ENCODE measurements at places on chromosomes 7 and 10.

DNA sequence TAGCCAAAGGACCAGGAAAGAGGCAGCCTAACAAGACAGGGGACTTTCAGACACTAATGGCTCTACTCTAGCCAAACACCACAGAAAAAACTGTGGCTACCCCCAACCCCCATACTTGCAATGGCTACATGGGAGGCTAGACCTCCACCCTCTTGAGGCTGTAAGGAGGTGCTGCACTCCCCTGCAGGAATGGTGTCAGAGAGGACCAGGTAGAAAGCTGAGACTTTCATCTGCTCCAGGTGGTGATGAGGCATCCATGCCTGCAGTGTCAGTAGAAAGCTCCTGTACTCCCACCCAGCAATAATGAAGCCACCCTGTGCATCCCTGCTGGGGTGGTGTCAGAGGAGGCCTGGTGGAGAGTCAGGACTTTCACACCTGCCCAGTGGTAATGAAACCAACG, 18.9 kb upstream of the SORCS3 start:
- no peak overlapping the region for H3K4me3 ChIP-seq
- H3K27ac ChIP-seq: no peak overlapping the region
- H3K27me3 ChIP-seq: peaks cover 18% of the 10 kb centered on the region
- no peaks in the 10 kb centered on the region for H3K4me1 ChIP-seq
- no peak for DNase-seq

DNA sequence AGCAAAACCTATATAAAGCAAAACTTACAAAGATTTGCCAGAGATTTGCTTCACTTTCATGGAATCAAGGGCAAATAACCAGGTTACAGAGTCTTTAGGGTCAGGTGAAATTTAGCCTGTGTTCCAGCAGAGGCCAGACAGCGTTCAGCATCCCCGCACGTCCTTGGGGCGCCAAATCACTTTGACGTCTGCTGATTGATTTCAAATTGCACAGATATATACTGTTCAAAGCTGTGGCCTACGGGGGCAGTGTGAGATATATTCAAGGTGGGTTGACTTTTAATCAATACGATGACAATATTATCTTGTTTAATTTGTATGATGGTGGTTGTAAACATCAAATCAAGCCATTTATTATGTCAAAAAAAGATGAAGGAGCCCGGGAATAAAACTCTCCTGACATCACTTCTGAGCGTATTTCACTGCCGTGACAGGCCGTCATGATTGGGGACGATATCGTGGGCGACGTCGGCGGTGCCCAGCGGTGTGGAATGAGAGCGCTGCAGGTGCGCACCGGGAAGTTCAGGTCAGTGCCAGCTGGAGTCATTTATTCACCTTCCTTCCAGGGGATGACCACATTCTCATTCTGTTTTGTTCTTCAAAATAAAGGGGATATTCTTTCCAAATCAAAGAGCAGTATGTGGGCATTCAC, 55.2 kb downstream of the LHPP start:
- no peak for DNase-seq
- no peak overlapping the region for H3K4me3 ChIP-seq
- H3K36me3 ChIP-seq: peaks cover 11% of the 10 kb centered on the region
- no peaks in the 10 kb centered on the region for H3K4me1 ChIP-seq

DNA sequence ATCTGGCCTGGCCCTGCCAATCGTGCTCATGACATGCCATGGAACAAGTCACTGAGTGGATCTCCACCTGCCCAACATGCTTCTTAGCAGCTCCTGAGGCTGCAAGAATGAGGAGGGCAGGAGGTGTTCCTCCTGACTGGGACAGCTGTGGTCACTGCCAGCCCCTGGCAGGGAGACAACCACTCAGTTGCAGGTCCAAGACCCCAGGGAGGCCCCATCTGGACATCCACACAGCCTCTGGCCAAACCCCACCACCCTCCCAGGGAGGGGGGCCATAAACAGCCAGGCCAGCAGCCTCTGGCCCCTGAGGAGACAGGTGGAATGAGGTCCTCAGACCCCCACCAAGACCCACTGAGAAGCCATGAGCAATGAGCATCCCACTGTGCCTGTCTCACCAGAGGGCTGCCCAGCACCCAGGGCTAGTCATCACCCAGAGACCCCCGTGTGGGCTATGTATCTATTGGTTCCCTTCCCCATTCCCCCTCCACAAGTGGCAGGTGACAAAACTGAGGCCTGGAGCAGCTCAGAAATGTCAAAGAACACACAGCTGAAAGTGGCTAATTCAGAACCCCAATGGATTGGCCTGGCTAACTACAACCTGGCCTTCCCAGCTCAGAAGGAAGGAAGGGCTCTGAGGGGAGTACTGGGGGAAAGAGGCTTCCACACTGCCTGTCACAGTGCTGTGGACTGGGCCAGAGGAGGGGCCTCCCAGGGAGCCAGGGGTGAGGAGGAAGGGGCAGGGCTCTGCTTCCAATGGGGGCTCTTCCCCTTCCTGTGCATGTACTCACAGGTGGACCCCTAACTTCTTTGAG, 3.0 kb downstream of the GPRIN2 start:
- peaks cover 82% of the 10 kb centered on the region for H3K27me3 ChIP-seq
- H3K36me3 ChIP-seq: no peaks in the 10 kb centered on the region
- no peak overlapping the region for H3K4me3 ChIP-seq

DNA sequence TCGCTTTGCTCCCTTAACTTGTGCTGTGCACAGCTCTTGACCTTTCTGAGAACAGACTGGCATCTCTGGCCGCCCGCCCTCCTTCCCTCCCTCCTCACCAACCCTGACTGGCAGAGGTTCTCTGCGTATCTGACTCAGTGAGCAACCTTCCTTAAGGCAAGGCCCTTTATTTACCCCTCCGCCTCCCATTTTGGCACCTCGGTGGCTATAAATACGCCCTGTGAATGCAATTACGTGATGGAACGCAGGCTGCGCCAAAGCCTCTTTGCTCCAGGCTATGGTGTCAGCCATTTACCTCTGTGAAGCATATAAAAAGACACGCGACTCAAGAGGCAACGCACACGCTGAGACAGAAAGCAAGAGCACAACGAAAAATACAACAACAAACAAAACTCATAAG, 764.3 kb downstream of the SUGCT start:
- no peak for DNase-seq
- no peaks in the 10 kb centered on the region for H3K36me3 ChIP-seq
- H3K4me3 ChIP-seq: no peak overlapping the region
- H3K27me3 ChIP-seq: no peaks in the 10 kb centered on the region

- DNase-seq: no peak
- H3K27me3 ChIP-seq: peaks cover 11% of the 10 kb centered on the region
- H3K27ac ChIP-seq: no peak overlapping the region
- H3K36me3 ChIP-seq: no peaks in the 10 kb centered on the region
- no peak overlapping the region for H3K4me3 ChIP-seq
- H3K4me1 ChIP-seq: no peaks in the 10 kb centered on the region
Observed at GRCh38 chr10:104509981-104510380, 131.1 kb upstream of the SORCS3 start.

GRCh38 chr10:111089293-111089692, 12.5 kb downstream of the ADRA2A start:
- H3K4me1 ChIP-seq: no peaks in the 10 kb centered on the region
- no peak overlapping the region for H3K27ac ChIP-seq
- no peaks in the 10 kb centered on the region for H3K36me3 ChIP-seq
- no peak overlapping the region for H3K4me3 ChIP-seq

DNA sequence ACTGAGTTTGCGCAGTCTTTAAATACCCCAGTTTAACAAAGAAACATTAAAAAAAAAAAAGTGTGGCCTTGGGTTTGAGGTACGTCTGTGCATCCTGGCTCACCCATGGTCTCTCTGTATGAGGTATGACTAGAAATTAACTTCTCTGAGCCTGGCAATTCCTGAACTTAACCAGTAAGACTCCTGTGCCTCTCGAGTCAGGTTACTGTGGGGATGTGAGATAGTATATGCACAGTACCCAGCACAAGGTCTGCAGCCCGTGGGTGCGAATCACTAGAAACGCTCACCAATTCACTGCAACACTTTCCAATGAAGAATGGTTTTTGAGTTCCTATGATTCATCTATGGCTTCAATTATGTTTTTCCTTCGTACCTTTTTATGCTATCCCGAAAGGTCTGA, 149.9 kb downstream of the SFMBT2 start:
- H3K36me3 ChIP-seq: peaks cover 3% of the 10 kb centered on the region
- no peak for DNase-seq
- H3K27ac ChIP-seq: no peak overlapping the region
- H3K4me1 ChIP-seq: peaks cover 35% of the 10 kb centered on the region
- H3K4me3 ChIP-seq: no peak overlapping the region

DNA sequence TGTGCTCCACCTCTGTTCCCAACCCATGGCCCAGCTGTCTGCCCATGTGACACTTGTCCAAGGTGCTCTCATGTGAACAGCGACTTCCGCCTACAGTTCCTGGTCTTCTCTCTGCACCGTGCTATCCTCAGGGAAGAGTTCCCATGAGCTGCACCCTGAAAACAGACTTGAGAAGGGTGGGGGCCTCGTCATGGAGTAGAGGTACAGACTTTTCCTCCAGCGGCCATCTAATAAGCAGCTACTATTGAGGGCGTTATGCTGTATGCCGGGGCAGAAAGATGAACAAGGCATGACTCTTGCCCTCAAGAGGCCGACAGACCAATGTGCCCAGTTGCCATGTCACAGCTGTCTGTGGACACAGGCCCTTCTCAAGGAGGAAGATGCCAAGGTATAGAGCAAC, 25.4 kb upstream of the LYZL1 start:
- no peak overlapping the region for H3K4me3 ChIP-seq
- H3K4me1 ChIP-seq: no peaks in the 10 kb centered on the region
- no peaks in the 10 kb centered on the region for H3K27me3 ChIP-seq
- DNase-seq: no peak
- H3K27ac ChIP-seq: no peak overlapping the region

DNA sequence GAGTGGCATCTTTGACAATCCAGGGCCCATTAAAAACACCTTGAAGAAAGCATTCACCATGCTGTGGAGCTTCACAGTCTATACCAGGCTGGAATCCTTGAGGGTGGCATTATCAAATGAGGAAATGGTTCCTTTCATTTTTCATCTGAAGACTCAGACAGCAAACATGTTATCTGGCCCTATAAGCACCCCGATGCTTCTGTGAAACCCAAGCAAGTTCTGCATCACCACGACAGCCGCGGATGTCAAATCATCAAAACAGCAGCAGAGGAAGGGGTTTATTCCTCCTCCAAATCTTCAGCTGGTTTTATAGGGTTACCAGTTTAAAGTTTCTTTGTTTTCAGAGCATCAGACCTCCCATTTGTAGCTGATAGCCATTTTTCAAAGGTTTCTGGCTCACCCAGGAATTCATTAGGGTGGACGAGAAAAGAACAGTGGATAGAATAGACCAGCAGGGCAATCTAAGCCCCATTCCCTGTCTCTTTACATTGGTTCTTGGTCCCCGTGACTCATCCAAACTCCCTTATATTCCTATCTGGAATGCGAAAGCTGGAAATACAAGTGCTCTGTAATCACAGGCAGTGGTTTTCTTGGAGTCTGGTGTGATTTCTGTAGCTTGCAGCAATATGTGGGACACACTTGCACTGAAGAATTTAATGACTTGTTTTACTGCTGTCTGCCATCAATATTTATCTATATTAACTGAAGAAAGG, 217.9 kb downstream of the SKAP2 start:
- H3K4me3 ChIP-seq: no peak overlapping the region
- no peaks in the 10 kb centered on the region for H3K36me3 ChIP-seq
- peaks cover 4% of the 10 kb centered on the region for H3K27me3 ChIP-seq

Measured in T-cell (primary cell).